Bronchial epithelial cell (primary cell): ENCODE measurements at places on chromosomes 1 and 21. TPM values are rescaled to one million over a fixed set of nuclear protein-coding genes. Genes with fewer than 3 reads are reported as not detected.
A peak's percentile ranks its signal among the peaks of the same experiment; 100 is the strongest.

- no peak for DNase-seq
Measured at GRCh38 chr1:109136766-109137165, 22.9 kb downstream of the ELAPOR1 start.

DNA sequence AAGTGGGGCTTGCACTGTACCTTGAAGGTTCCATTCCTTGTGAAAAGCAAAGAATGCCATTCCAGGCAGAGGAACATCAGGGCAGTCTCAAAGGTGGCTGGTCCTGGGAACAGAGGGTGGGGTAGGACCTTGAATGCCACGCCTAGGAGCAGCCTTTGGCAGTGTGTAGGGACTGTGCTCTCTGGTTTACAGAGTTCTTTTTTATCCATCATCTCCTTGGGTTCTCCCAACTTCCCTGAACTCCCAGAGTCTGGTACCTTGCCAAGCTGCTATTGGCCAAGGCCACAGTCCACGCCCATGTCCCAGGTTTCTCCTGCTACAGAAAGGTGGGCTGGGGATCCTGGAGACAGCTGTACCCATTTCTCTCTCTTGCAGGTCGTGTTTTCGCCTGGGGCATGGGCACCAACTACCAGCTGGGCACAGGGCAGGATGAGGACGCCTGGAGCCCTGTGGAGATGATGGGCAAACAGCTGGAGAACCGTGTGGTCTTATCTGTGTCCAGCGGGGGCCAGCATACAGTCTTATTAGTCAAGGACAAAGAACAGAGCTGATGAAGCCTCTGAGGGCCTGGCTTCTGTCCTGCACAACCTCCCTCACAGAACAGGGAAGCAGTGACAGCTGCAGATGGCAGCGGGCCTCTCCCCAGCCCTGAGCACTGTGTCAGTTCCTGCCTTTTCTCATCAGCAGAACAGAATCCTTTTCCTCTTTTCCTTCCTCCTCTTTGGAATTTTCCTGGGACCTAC, 15.3 kb upstream of the TRNAU1AP start:
- DNase-seq: no peak

Gene PADI2
- total RNA-seq: 1.0 and 1.3 TPM in 2 replicates

- DNase-seq: no peak
Measured at GRCh38 chr1:12185918-12186678, 19.3 kb downstream of the TNFRSF1B start.

Gene KCNT2
- total RNA-seq: under 0.01 and 0.38 TPM in 2 replicates

Gene ZNF593OS
- not detected in 2 replicates for total RNA-seq

GRCh38 chr1:56975446-56975845, 9.6 kb upstream of the C8B start:
- no peak for DNase-seq

Gene IGSF21
- total RNA-seq: not detected in 2 replicates

DNA sequence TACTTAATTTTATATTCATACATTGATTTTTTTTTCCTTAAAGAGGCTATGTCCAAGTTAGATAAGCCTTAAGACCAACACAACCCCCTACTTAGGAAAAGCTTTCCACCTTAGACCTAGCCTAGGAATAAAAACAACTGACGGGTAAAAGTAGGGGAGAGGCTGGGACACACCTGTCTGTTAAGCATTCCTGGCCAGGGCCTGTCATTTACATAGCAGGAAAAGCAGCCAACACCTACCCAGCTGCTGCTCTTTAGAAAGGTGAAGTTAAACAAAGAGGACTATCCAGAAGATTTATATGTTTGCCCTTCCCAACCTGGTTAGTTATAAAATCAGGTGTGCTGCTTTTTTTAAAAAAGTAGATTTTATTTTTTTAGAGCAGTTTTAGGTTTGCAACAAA, 29.1 kb upstream of the SAMD13 start:
- DNase-seq: peak; percentile 28

DNA sequence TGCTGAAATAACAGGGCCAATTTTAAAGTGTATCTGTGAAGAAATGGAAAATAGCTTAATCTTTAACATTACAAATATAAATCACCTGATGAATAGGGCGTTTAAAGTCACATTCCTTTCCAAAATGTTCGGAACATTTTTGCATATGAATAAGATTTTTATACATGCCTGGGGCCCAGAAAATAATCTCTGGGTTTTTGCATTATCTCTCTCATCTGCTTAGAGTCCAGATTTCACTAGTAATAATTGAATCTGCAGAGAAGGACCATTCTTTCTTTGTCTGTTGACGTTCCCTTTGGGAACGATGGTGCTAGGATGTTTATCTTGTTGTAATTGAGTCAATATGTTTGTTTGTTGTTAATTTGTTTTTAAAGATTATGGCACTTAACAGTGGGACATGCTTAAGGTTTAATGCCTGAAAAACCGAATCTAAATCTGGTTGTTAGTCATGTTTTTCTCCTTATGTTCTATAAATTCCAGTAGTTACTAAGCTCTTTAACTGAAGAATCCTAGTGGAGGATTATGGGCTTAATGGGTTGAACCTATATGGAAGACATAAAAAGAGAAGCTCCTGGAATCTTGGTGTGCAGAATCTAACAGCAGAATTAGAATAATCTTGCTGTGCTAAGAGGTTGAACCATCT, 140.6 kb downstream of the VPS13D start:
- no peak for DNase-seq

Gene PDZK1IP1
- 0.26 and 1.9 TPM in 2 replicates for total RNA-seq

DNA sequence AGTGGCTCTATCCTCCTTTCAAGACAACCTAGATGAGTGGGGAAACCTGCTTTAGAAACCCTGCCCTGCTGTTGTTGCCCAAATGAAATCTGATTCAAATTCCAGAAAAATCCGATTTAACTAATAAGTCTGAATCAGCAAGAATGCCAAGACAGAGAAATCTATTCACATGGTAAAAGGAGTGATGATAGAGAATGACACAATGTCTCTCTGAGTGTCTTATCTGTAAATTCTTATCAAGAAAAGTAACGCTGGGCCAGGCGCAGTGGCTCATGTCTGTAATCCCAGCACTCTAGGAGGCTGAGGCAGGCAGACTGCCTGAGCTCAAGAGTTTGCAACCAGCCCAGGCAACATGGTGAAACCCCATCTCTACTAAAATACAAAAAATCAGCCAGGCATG, 13.7 kb upstream of the GUCA2A start:
- no peak for DNase-seq

GRCh38 chr1:30933874-30934252, 25.3 kb upstream of the SDC3 start:
- DNase-seq: peak; percentile 76

DNA sequence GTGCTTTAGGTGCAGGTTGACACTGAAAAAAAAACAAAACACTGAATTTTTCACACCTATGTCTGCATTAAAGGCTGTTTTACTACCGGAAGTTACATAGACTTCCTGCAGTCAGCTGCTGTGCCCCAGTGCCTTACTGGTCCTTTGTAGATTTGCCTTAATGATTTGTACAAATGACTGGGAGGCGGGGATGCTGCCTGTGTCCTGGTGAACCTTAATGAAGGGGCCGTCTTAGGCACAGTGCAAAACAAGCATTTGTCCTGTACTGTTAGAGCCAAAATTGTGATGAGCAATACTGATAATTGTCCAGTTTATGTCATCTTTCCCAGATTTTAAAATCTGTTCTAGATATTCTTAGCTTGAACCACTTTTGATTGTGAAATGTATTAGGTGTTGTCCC, 90.9 kb upstream of the PGD start:
- no peak for DNase-seq

DNA sequence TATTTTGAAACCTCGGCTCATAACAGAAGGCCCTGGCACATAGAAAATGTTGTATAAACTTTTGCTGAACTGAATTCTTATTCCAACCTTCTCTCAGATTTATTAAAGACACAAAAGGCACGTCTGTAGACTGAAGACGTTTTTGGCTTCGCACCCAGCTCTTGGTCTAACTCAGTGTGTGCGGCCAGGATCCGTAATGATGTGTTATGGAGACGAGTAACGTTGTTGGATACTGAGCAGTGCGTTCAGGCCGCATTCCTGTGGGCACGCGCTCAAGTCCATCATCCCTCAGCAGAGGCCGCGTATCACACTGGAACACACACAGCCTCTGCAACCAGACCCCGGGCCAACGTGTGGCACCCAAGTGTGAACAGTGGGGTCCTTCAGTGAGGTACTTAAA, 154.8 kb upstream of the RAB4A start:
- DNase-seq: no peak

Gene SLFNL1
- under 0.01 and 0.26 TPM in 2 replicates for total RNA-seq

DNA sequence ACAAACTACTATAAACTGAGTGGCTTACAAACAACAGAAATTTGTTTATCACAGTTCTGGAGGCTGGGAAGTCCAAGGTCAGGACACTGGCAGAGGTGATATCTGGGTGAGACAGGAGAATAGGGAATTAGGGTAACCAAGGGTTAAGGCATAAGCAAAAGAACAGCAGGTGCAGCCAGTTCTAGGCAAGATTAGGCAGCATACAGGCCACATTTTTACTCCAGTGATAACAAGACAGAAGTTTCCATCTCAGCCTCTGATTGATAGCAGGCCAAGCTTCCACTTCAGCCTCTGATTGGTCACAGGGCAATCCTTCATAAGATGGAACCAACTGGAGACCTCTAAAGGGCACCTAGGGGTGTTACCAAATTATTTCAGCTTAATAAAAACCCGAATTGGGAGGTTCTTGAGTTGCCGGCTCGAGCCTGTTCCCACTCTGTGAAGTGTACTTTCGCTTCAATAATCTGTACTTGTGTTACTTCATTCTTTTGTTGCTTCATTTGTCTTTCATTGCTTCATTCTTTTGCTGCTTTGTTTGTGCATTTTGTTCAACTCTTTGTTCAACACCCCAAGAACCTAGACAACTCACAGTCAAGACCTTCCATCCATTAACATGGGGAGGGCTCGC, 185.6 kb downstream of the TOMM20 start:
- no peak for DNase-seq

GRCh38 chr21:30579346-30579745, 10.9 kb downstream of the KRTAP22-2 start:
- no peak for DNase-seq

Gene FBXO28
- 35.8 and 42.0 TPM in 2 replicates for total RNA-seq

DNA sequence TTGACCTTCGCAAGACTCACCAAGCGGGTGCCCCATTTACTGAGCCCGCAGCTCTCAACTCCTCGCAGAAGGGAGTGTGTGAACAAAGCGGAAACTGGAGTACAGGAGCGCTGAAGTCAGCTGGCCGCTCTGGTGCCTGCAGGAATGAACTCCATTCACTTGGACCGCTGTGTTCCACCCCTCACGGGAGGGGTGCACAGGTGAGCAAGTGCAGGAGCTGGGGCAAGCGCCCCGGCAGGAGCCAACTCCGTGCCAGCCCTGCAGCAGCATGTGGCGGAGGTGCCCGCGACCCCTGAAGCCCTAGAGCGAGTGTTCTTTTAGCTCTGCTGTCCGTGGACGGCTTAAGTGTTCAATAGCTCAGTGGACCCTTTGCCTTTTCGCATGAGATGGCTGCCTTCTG, 471.6 kb upstream of the ADGRL4 start:
- no peak for DNase-seq

Gene SMPDL3B
- 2.4 and 2.7 TPM in 2 replicates for total RNA-seq

- no peak for DNase-seq
Measured at GRCh38 chr1:102852613-102853012, 255.7 kb downstream of the COL11A1 start.

- peak; percentile 19 for DNase-seq
Measured at GRCh38 chr1:216005916-216006315, 417.3 kb downstream of the USH2A start.

DNA sequence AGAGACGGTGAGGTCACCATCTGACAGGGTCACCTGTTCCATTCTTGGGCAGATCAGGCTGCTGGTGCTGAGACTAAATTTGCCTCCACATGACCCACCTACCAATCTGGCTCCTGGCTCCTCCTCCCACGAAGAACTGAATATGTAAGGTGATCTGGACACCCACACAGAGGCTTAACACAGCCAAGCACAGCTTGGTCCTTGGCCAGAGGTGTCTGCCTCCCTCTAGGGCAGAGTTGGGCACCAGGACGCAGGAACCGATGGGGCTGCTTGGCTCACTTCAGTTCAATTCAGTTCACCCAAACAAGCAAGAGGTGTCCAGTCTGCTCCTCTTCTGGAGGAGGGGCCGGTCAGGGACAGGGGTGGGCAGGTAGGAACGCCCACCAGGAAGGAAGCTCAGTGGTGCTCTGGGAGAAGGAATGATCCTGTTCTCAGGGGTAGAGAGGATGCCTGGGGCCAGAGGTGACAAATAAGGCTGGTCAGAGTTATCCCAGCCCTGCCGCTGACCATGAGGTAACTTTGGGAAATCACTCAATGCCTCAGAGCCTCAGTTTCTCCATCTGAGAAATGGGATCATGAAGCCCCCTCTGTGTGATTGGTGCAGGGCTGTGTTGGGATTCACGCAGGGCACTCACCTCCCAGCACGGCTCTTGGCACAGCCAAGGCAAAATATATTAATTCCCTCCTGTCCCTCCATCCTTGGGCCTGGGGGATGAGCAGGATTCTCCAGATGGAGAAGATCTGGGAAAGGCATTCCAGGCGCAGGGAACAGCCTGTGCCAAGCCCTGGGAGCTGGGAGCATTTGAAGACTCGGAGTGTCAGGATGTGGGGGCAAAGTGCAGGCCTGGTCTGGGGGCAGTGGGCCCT, 284.5 kb downstream of the PTPRU start:
- no peak for DNase-seq

DNA sequence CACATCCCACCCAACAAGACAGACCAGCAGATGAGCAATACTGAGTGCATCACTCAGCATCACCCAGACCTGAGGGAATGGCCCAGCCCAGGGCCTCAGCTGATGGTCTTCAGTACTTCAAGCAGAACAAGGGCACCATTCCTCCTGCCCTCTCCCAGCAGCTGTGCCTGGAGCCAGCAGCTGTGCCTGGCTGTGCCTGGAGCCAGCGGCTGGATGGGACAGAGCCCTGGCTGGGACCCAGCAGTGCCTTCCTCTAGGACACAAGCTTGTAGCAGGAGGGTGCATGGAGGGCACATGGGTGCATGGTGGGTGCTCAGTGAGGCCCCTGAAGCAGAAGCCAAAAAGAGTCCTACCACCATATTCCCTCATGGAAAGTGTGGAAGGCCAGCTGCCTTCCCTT, 583.8 kb downstream of the NPHP4 start:
- no peak for DNase-seq

- no peak for DNase-seq
Measured at GRCh38 chr1:37656026-37656425, 21.3 kb upstream of the RSPO1 start.

Gene DPH5
- total RNA-seq: 21.5 and 42.4 TPM in 2 replicates

DNA sequence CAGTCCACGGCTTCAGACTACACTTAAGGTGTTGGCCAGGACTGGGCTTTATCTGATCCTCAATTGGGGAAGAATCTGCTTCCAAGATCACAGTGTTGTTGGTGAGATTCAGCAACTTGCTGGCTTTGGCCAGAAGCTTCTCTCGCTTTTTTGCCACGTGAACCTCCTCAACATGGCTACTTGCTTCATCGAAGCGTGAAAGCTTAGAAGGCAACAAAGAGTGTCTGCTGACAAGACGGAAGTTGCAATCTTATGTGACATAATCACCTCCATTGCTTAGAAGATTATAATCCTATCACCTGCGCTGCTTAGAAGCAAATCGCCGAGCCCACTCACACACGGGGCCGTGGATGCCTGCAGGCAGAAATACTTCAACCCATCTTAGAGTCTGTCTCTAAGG, 10.4 kb upstream of the ITPKB start:
- no peak for DNase-seq
